ENCODE measurements at places on chromosomes 6 and 20.

DNA sequence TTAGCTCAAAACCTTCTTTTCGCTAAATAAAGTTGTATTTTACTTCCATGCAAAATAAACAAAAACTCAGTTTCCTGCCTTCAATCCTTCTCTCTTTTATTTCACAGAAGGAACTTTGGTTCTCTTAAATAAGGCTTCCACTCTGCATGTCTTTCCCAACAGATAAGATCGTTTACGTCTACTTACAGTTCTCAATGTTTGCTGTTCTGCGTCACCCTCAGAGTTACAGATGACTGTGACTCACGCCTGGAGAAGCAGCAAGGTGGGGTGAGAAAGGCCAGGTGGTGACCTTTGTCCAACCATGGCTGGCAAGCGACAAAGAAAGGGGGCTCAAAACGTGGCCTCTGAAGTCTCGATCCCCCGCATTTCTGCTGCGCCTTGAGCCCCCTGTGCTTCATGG lies 51.4 kb upstream of the RPS6KA2 start:
- DNase-seq: no peak

DNA sequence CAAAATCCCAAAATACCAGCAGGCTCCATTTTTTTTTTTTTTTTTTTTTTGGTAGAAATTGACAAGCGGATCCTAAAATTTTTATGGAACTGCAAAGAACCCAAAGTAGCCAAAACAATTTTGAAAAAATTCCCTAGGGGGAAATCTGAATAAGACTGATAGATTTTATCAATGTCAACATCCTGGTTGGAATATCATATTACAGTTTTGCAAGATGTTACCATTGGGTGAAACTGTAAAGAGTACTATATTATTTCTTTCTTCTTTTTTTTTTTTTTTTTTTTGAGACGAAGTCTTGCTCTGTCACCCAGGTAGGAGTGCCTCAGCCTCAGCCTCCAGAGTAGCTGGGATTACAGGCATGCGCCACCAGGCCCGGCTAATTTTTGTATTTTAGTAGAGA lies 29.4 kb upstream of the BEND3 start:
- DNase-seq: no peak

GRCh38 chr6:47788498-47788884 lies 6.7 kb downstream of the OPN5 start:
- DNase-seq: no peak

DNA sequence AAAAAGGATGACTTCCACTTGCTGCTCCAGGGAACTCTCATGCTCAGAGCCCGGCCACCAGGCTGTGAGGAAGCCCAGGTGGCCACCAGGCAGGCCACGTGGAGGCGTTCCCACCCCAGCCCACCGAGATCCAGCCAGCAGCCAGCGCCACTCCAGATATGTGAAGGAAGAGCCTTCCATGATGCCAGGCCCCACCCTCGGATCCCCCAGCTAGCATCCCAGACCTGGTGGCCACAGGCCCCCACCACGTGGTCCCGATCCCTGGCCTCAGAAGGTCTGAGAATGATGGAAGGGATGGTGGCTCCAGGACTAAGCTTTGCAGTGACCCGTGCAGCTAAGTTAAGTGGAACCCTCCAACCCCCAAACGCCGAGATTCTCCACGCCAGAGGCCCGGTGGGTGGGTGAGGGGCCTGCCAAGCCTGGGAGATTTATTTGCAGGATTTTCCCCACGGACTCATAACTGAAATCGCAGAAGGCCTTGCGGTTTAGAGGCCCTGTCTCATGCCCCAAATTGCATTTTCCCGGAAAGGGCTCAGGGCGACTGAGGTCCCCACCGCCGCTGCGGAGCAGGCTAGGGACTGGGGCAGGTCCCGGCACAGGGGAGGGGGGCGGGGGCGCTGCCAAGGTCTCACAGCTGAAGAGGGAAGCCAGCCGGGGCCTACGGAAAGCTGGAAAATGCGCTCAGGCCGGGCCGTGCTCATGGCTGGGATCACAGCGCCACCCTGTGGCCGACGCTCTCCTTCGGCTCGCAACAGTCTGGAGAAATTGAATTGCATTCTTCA lies 31.1 kb upstream of the CST7 start:
- no peak for DNase-seq

GRCh38 chr6:123769431-123769830 lies 34.2 kb upstream of the NKAIN2 start:
- DNase-seq: no peak

DNA sequence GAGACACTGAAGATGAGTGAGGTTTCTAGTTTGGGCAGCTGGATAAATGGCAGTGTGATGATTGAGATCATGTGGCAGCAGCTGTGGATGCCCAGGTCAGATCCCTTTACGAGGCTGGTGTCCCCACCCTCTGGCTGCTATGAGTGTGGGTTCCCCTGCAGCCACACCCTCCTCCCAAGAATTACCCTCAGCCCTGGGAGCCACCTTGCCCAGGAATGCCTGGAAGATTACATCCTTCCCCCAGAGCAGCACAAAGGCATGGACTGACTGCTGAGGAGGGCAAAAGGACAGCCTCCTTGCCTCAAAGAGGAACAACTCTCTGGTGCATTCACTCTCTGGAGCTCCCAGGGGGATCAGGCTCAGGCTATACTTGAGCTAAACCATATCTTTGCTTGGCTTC lies 15.0 kb upstream of the PKHD1 start:
- no peak for DNase-seq

- DNase-seq: no peak
Measured at GRCh38 chr6:1406306-1407072, 17.1 kb downstream of the FOXF2 start.

DNA sequence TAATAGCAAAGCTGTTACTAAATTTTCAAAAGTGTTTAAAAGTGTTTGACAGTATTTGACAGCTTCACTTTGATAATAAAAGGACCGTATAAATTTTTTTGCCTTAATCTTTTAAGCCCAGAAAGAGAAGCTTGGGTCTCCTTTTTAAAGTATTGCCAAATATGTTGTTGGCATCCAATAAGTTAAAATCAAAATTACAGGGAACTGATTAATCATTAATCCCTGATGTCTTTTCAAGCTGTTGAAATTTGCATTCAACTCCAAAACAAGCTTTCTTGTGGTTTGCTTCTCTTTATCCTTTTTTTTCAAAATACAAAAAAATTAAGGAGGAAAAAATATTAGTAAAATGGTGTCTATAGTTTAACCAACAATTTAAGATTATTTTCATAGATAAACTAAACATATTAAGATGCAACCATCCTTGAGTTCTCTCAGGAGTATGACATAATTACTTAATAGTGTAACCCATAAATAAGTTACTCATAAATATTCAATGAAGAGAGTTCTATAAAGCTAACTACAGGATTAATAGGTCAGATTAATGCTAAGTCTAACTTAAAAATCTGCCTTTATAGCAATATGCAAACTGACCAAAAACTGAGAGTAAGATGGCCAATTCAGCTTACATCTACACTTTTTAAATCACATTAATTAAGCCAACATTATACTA lies 27.0 kb upstream of the CALHM6 start:
- no peak for DNase-seq

DNA sequence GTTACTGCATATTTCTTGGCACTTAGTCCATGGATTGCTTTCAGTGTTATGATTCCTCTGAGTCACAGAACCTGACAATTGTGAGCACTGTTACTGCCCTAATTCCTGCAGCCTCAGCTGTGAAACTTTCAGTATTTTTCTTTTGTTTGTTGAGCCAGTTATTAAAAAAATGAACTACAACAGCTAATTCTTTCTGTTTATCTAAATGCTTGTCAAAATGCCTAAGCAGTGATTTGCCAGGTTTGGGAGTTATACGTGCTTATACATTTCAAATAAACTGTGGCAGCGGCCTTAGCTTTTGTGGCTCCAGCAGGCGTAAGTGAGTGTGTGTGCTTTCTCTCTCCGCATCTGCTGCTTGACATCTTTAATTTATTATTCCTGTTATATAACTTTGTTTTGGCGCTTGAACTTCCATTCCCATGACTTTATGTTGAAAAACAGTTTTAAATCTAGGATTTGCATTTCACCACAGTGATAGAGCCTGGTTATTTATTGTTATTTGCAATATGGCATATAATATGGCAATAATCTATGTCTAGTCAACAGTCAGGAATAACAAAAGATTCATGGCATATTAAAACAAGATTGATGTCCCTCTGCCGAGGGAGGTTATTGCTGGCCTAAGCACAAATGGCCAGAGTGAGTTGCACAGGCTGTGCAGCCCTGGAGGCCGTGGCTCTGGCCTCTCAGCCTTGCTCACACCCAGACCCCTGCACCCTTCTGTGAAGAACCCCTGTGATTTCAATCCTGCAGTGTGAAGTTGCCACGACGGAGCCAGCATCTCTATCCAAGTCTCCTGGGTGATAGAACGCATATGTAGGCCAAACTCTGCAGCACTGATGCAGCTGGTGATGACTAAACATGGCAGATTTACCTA lies 303.4 kb downstream of the THBS2 start:
- DNase-seq: no peak

- DNase-seq: no peak
Measured at GRCh38 chr6:5142915-5143314, 57.8 kb downstream of the PPP1R3G start.

- DNase-seq: no peak
Measured at GRCh38 chr6:105900125-105900937, 185.8 kb upstream of the PRDM1 start.

DNA sequence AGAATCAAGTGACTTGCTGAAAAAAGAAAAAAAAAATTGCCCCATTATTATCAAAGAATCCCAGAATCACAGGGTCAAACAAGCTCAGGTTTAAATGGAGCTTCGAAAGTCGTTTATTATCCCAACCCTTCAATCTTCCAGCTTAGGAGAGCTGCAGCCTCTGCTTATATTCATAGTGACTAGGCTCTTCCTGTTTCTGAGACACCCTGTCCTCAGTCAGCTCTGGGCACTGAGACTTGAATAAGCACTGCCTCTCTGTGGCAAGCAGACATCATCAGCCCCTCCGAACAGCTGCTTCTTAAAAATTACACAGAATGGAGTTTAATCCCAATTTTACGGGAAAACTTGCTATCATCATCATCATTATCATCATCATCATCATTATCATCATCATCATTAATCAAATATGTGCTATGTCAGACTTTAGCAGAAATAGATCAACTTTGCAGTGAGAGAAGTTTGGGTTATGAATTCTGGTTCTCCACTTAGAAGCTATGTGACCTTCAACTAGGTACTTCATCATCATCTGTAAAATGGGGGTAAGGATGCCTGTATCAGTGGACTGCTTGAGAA lies 614.0 kb upstream of the SYNCRIP start:
- no peak for DNase-seq

GRCh38 chr6:3737831-3738210 lies 13.7 kb downstream of the PXDC1 start:
- DNase-seq: no peak

- no peak for DNase-seq
Measured at GRCh38 chr6:4394786-4395185, 259.4 kb upstream of the ECI2 start.

- DNase-seq: no peak
Measured at GRCh38 chr20:44692932-44693480, 22.2 kb upstream of the CCN5 start.

DNA sequence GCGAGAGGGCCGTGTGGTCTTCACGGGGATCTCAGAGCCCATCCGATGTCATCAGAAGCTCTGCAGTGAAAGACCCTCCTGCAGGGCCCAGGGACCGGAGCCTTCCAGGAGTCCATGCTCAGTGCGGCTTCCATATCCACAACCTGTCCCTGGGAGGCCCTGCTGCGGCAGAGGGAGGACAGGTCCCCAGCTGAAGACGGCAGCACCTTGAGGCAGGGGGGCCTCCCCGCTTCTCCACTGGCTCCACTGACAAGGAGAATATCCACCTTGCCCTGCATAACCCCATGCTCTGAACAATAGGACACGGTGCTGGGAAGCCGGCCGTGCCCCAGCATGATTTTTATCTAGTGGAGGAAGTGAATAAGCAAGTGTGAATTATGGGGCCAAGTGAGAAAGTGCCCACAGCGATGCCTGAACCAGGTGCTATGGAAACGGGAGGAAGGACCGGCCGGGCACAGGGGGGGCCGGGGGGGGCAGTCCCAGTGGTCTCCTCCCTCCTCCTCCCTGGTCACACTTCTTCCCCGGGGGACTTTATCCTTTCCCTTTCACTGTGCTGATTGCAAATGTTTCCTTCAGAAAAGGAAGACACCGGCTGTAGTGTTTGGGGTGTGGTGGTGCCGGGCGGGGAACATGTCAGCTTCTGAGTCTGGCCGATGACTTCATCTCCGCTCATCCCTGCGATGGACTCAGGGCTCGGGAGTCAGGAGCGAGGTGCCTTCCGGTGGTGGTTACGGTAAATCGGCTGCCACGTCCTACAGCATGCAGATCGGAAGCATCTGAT lies 225.1 kb downstream of the ERMARD start:
- no peak for DNase-seq

DNA sequence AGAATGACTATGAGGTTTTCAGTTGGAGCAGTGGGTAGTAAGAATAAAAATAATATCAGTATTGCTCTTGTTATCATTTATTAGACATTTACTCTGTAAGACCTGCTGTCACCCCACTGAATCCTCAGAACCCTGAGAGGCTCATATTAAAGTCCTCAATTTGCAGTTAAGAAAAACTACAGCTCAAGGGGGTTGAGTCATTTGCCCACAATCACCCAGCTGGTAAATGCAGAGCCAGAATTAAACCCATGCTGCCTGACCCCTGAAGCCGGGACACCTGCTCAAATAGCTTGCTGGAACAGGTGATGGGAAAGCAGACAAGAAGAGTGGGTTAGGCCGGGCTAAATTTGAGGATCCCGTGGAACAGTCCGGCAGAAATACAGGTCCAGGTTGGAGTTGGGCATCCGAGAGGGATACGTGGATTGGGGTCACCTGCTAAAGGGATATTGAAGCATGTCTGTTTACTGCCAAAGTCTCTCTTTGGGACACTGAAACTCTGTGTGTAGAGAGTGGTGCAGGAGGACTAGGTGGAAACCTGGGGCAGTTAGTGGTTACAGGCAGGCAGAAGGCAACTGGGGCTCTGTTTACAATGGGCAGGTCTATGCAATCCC lies 344.1 kb downstream of the CDC5L start:
- no peak for DNase-seq

DNA sequence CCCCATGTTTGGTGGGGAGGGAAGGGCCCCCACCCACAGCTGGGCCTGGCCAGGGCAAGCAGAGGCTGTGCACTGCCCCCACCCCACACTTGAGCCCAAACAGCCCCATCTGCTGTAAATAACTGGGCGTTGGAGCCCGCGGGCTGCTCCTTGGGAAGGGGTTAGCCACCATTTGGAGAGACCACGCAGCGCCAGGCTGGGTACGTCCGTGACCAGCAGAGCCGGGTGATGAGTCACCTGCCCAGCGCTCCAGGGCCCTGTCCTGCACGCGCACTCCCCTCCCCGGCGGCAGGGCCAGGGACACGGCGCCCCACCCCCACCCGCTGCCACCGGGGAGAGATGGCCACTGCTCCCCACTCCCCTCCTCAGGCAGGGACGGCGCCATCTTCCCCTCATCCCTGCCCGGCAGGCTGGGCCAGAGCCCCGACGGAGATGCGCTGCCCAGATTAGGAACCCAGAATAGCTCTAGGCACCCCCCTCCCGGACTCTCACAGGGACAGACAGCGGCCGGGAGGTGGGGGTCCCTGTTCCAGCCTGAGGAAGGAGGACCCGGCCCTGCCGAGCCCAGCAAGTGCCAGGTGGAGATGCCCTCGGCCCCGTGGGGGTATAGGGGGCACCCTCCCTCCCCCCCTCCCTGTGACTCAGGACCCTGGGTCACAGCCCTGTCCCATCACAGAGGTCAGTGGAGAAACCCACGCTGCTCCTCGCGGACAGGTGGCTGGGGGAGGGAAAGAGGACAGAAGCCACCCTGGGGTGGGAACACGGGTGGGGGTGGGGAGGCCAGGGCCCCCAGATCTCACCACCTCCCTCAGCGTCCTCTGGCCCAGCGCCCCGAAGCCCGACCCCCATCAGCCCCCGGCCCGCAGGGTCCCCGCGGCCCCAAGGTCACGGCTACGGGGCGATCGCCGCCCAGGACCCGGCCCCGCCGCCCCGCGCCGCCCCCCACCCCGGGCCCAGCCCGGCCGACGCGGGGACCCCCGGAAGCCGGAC lies 642 bp downstream of the EEF1A2 start:
- no peak for DNase-seq

Data from cortex of kidney (tissue), 1 donor.